SW 1271 (cell line): ENCODE measurements at places on chromosomes 6 and 20.

- no peak for DNase-seq
These were observed 5.8 kb downstream of the OR2B3 start for GRCh38 chr6:29081312-29081711.

- DNase-seq, result no peak
These were observed 19.2 kb downstream of the RRAGD start for GRCh38 chr6:89392823-89393222.

GRCh38 chr6:44496665-44497369 is 109.3 kb downstream of the CDC5L start:
- no peak for DNase-seq

DNA sequence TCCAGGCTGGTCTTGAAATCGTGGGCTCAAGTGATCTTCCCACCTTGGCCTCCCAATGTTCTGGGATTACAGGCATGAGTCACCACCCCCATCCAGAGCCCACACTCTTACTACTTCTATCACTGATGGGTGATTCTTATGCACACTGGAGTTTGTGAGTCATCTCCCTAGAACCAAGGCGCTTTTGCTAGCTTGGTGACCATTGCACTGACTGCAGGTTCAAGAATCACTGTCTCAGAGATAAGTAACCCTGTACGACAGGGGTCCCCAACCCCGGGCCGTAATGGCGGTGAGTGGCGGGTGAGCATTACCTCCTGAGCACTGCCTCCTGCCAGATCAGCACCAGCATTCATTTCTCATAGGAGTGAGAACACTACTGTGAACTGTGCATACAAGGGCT is 118.8 kb downstream of the MAP3K7 start:
- no peak for DNase-seq

DNA sequence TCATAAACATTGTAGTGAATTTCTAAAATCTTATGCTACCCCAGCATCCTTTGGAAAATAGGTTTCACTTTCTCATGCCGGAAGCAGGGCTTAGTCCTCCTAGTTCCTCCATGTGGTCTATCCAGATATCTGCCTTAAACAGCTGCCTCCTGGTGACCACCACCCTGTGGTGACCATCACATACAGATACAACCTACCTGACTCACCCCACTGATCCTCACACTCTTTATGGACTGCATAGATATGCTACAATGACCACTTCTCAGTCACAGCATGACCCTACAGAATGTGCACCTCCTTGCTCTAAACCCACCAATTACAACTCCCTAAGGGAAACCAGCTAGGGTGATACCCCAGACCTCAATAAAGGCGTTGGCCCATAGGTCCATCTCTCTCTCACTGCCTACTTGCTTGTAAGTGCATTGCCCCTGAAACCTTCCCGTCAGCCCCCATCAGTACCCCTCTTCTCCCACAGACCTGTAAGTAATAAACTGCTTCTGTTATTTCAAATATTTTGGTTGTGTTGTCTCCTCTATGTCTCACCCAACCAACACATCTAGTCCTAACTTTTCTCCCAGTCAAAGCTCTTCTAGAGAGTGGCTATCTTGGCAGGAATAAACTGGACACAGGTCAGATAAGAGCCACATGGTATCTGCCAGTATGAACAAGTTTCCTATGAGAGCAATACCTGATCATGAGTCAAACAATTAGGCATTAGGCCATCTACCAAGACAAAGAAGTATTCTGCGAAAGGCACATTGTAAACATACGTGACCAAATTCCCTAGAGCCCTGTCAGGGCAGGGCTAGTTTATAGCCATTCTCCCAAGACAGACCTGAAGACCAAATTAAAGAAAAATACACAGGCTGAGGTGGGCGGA is 39.4 kb upstream of the PLEKHG1 start:
- no peak for DNase-seq

- no peak for DNase-seq
These were observed 50.3 kb downstream of the NPEPL1 start for GRCh38 chr20:58742668-58743566.

- DNase-seq, result no peak
These were observed 257.6 kb downstream of the LAMA2 start for GRCh38 chr6:129140526-129140925.

- DNase-seq, result no peak
These were observed 975 bp upstream of the TFAP2A start for GRCh38 chr6:10415617-10416480.

DNA sequence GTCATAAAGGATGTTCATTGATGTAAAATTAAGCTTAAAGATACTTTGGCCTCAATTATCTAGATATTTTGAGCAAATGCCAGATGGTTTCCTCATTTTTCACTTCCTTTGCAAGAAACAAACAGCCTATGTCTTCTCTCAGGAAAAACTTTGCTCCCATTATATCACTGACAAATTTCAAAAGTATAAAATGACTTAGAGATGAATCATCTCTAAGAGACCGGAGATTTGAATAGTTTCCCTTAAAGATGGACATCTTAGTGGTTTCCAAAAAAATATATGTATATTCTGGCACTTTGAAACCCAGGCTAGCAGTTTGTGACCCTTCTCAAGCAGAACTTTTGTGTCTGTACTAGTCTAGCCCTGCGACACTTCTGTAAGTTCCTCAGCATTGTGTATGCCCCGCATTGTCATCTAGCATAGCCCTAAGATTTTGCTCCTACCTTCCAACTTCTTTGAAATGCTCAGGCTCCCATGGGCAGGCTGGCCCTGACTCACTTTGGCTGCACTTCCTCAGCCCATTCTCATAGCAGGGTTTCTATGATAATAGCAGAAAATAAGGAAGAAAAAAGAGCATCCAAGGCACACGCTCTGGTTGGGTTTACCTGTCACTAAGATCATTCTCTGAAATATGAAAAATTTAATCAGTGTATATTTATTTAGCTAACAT is 25.7 kb upstream of the POU3F2 start:
- peak; percentile 44 for DNase-seq

DNA sequence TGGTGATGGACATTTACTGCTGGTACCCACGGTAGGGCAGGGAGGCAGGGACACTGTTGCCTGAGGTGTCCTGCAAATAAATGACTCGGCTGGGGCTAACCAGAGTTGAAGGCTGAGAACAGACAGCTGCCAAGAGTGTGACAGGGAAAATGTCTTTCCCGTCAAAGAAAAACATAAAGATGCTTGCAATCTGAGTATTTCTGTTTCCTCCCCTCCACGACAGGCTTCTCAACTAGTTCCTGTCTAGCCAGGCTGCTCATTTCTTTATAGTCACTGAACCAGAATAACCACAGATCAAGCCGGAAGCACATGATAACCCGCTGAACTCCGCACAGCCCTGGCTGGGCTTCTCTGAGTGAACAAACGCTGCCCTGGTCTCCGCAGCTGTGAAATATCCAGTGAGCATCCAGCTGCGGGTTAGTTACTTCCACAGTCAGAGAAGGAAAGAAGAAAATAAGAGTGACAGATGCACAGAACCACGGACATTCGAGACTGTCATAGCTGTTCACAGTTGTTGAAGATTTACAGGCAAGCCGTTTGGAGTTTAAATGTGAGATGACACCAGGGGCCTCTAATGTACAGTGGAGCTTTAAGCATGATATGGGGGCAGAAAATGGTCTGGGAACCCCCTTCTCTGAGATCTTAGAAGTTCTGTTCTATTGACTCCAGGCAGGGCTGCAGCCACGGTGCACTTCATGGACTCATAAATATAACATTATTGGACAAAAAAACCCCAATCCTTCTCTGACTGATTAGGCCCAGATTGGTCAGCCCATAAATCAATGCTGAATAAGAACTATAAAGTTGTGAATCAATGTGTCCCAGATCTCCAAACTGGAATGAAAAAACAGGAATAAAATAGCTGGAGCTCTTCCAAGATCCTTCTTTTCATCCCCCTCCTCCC is 299.9 kb upstream of the SUPT3H start:
- no peak for DNase-seq

DNA sequence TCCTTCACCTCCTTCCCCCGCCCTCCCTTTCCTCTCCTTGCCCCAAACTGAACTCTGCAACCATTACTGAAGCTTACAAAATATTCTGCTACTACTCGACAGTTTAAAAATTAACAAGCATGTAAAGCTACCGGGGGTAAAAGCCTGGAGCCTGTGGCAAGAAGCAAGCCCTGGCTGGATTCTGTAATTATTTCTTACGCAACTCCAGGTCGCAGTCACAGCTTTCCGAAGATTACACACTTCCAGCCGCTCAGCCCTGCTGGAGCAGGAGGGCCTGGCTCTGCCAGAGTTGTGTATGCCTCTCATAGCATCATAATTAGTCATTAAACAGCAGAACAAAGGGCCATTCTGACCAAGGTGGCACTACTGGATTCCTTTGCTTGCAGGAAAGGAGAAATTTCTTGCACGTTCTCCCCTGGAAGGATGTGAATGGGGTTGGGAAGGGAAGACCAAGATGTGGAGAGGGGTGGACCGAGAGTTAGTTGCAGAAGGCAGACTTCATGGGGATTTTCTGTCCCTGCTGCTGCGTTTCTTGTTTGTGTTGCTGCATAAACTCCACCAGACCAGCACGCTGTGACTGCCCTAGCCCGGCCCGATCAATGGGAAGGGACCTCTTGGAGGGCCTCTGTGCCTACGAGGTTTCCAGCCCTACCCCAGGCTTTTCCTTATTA is 23.6 kb downstream of the FOXQ1 start:
- peak; percentile 91 for DNase-seq

- DNase-seq, result no peak
These were observed 215.0 kb downstream of the THBS2 start for GRCh38 chr6:169038691-169039090.

GRCh38 chr6:122066200-122066599 is 333.3 kb upstream of the HSF2 start:
- no peak for DNase-seq

GRCh38 chr20:21002486-21002885 is 103.7 kb downstream of the LINC00237 start:
- DNase-seq, result no peak

DNA sequence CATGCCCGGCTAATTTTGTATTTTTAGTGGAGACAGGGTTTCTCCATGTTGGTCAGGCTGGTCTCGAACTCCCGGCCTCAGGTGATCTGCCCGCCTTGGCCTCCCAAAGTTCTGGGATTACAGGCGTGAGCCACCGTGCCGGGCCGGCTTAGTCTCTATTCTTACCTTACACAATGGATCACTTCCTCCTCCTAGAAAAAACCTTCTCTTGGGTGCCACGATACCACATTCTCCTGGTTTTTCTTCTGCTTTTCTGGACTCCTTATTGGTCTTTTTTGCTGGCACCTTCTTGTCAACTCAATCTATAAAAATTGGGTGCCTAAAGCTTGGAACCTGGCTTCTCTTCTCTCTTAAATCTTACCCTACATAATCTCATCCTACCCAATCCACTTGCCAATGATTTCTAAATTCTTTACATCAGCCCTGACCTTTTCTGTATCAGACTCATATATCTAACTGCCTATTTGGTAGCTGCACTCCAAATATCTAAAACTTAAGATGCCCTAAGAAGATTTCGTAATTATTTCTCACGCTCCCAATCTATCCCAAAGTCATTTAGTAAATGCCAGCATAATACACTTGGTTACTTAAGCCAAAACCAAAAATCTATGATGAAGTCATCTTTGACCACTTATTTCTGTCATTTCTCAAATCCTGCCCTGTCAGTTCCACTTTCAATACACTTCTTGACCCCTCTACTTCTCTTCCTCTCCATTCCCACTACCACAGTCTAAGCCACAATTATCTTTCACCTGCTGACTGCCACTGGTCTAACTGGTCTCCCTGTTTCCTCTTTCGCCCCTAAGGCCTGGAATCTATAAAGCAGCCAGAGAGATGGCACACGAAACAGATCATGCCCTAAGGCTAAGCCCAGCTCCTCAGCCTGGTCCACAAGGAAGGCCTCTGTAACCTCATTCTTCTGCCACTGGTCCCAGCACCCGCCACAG is 43.2 kb downstream of the ELMO2 start:
- DNase-seq, result no peak

GRCh38 chr6:160198606-160199211 is 59.9 kb downstream of the SLC22A2 start:
- no peak for DNase-seq

- no peak for DNase-seq
These were observed 523.9 kb downstream of the BMP2 start for GRCh38 chr20:7291323-7291943.

- DNase-seq, result no peak
These were observed 41.1 kb upstream of the PTGIS start for GRCh38 chr20:49608752-49609670.

DNA sequence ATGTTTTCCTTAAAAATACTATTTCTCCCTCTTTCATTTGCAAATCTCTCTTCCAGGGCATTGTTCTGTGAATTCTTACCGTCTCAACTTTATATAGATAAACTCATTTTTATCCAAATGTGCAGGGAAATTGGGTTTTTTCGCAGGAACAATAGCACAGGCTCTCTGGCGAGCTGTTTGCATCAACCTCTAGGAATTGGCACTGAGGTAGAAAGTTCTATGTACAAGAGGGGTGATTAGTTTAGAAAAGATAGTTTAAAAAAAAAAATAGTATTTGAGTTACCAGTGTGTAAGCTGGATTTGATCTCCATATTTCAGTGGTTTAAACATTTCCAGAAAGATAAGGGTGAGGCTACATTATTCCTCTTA is 129.7 kb upstream of the BTN3A2 start:
- DNase-seq, result no peak

DNA sequence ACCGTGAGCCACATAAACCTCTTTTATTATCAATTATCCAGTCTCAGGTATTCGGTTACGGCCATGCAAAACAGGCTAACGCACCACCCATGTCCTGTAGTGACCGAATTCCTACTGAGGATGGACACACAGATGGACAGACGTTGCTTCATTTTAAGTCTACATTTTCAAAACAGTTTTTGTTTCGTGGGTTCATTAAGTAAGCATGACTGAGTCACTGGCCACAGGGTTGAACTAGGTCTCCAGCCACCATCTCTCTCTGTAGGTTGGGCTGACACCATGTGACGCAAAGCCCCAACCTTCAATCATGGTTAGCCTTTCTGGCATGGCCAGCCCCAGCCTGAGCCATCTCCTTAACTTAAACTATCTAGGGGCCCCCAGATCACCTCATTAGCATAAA is 110.0 kb upstream of the SLC22A23 start:
- no peak for DNase-seq

DNA sequence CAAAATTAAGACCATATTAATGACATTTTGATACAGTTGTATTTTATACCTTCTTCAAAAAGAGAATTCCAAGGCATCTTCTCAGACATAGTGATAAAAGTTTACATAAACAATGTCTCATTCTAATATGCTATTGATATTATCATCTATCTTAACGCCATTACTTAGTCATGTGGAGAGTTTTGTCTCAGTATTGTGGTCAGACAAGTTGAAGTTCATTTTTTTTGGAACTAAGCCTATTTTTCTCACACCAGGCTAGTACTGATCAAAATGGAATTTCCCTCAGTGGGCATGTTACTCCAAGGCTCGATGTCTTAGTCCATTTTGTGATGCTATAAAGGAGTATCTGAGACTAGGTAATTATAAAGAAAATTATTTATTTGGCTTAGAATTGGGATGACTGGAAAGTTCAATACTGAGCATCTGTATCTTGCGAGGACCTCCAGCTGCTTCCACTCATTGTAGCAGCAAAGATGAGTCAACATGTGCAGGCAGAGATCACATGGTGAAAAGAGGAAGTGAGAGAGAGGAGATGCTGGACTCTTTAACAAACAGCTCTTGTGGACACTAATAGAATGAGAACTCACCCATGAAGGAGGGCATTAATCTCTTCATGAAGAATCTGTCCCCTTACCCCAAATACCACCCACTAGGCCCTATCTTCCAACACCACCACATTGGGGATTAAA is 825.5 kb upstream of the MANEA start:
- no peak for DNase-seq
